AML-193 (cell line): ENCODE measurements at places on chromosomes 7 and 10.

DNA sequence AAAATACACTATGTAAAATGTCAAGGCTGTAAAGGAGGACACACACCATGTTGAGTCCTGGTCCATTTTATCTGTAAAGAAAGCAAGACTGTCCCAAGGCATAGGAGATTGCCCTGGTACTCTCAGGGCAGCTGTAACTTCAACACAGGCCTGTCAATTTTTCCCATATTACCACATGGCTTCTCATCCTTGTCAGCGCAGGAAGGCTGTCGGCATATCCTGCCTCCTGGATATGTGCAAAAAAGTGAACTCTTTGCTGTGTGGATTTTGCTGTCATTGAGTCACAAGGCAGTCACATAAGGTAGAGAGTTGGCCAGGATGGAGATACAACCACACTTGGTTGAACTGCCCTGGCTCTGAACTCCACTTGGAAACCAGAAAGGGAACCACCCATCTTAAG is 8.7 kb downstream of the DUSP5 start:
- no peak for DNase-seq

- peak; percentile 40 for DNase-seq
Measured at GRCh38 chr10:23155169-23155568, 36.9 kb upstream of the PTF1A start.

GRCh38 chr7:2886900-2887299 is 42.8 kb upstream of the GNA12 start:
- peak; percentile 24 for DNase-seq

DNA sequence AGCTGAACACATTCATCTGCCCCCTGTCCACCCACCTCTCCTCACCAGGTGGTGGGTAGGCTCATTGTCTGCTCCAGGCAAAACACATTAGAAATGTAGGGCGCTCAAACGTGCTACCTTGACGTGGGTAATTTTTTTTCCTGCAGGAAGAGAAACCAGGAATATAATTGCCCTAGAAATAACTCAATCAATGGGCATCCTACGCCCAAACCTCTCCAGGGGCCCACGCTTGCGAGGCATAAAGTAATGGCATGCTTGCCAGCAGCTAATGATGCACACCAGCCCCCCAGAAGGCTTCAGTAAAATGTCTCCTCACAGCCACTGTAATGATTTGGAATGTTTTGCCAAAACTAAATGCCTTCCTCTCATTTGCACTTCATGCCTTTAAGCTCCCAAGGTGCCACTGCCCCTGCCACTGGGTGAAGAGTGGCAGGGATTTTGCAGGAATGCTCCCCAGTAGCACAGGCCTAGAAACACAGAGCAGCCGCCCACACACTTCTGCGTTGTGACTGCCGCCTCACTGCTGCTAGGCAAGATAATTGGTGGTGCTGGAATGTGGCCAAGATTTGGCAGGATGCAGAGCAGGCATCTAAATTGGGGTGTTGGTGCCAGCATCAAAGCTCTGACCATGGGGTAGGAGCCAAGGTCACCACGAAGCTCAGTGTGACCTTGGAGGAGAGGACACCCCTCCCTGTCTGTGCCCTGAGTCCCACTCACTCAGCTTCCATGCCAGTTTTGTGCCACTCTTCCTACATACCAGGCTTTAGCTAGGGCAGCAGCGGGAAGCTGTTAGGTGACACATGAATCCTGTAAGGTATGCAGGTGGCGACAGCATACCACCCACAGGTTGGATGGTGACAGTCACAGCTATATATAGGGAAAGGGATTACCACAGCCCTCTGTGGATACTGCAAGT is 48.7 kb upstream of the PPP1R3C start:
- DNase-seq: no peak

DNA sequence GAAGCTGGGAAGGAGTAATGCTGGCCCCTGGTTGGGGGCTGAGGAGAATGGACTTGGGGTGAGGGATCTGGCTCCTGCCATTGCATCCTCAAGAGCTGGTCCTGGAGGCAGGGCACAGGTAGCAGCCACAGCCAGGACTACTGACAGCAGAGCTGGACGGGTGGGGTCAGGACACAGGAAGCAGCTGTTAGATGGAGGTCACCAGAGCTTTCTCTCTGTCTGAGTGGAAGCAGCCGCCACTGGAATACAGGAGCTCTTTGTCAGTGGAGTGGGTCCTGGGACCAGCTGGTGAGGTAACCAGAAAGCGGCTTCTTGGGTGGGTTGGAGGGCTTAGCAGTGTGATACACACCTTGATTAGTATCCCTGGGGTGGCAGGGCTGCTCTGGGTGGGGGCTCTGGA is 58.1 kb upstream of the AQP1 start:
- no peak for DNase-seq

- no peak for DNase-seq
Measured at GRCh38 chr7:100745184-100745583, 11.8 kb downstream of the ZAN start.

DNA sequence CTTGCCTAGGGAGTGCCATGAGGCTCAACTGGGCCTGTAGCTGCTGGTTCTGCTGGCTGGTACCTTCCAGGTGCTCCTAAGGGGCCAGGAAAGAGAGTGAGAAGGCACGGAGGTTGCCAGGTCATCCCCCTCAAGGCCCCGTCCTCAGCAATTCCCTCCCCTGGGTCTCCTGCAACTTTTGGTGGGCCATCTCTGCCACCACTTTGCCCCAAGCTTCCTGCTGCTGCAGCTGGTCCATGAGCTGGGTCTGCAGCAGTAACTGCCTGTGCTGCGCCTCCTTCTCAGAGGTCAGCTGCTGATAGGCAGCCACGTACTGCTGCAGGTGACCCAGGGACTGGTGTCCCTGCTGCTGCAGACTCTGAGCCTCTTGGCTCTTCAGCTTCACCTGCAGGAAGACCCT is 17.3 kb upstream of the MTPAP start:
- no peak for DNase-seq

DNA sequence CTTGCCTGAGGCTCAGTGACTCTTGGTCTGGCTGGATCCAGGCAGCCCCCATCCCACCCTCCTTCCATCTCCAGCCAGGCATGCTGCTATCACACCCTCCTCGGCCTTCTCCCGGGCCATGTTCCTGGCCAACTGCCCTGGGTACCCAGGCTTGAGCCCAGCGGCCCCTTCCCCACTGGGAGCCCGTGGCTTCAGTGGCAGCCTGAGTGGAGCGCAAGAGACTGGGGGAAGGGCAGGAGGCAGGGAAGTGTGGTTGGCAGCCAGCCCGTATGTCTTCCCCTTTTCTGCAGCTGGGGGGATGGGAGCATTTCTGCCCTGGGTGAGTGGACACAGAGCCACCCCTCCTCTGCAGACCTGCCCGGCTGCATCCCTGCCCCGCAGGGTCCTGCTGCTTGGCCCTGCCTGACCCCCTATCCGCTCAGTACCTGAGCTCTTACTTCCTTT is 148.5 kb downstream of the ARHGAP22 start:
- DNase-seq: peak; percentile 68

DNA sequence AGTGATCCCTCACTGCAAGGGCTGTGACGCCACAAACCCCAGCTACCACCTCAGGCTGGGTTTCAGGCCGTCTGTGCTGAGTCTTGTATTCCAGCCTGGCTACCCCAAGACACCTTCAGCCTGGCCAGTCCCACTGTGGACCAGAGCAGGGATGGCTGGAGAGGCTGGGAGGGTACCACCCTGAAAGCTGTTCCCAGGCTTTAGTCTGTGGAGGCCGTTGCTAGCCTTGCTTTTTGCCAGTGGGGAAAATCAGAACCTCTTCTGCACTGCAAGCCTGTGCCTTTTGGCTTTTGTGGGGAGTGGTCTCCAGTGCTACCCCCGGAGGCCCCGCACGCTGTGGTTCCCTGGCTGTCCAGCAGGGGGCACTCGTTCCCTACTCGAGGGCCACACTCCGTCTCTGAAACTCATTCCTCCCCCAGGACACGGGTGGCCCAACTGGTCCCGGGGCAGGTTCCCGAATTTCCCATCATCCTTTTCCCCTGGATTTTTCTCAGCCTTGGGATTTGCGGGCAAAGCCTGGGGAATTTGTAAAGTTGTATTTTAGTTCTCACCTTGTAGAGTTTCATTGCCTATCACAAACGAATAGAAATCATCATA is 128.4 kb upstream of the BTBD16 start:
- DNase-seq: no peak

- no peak for DNase-seq
Measured at GRCh38 chr7:37960483-37960882, 40.0 kb downstream of the EPDR1 start.

GRCh38 chr7:80393786-80394185 is 118.1 kb downstream of the GNAT3 start:
- DNase-seq: no peak

DNA sequence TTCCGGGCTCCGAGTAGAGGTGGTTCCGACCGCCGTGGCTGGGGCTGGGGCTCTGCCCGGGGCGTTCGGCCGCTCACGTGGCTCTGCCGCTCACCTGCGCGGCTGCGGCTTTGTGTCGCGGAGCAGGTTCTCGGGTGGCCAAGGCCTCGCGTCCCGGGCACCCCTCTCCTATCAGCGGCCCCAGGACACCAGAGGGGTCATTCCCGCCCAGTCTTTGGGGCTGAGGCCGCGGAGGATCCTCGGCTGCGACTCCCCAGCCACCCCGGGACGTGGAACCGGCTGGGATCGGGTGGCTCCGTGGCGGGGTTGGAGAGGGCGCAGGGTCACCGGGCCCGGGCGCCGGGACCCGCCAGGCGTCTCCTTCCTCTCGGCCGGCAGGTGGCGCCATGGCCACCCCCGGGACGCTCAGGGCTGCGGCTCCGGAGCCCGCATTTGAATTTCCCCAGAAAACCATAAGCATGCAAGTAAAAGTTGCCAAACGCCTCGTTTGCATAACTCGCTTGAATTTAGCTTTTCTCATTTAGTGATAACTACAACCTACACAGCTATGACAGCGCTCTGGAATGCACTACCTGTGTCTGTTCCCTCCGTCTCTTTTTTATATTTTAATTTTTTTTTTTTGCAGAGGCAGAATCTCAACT is 1.2 kb downstream of the COL26A1 start:
- DNase-seq: peak; percentile 56

- DNase-seq: no peak
Measured at GRCh38 chr7:86844608-86845007, 200.9 kb downstream of the GRM3 start.

GRCh38 chr7:116733924-116734580 is 62.1 kb downstream of the MET start:
- no peak for DNase-seq

- no peak for DNase-seq
Measured at GRCh38 chr10:44908066-44908749, 2.9 kb upstream of the TMEM72 start.

DNA sequence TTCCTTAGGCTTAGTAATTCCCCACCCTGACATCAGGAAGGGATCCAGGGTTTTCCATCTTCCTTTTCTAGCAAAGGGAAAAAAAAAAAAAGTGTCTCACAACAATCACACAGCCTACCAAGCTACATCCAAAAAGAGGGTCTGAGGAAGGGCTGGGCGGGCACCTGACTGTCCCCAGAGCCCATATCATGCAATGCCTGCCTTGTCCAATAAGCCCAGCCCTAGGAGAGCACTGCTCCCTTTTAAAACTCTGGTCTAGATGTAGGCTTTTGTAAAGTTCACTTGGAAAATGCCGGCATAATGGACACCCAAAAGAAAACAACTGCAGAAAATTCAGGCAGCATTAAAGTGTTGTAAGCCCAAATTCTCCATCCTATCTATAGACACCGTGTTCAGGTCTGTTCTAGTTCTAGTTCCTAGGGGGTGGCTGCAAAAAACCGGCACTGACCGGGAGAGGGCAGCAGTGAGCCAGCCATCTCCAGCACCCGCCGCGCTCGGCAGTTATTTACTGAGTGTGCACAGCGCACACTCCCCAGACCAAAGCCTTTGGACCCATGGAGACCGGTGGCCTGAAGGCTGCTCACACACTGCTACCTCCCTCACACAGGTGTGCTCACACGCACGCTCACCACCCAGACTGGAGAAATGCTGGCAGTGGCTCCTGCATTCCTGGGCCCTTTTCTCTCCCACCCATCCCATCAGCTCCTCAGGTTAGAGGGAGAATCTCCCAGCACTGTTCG is 48.7 kb downstream of the PODXL start:
- DNase-seq: peak; percentile 27

DNA sequence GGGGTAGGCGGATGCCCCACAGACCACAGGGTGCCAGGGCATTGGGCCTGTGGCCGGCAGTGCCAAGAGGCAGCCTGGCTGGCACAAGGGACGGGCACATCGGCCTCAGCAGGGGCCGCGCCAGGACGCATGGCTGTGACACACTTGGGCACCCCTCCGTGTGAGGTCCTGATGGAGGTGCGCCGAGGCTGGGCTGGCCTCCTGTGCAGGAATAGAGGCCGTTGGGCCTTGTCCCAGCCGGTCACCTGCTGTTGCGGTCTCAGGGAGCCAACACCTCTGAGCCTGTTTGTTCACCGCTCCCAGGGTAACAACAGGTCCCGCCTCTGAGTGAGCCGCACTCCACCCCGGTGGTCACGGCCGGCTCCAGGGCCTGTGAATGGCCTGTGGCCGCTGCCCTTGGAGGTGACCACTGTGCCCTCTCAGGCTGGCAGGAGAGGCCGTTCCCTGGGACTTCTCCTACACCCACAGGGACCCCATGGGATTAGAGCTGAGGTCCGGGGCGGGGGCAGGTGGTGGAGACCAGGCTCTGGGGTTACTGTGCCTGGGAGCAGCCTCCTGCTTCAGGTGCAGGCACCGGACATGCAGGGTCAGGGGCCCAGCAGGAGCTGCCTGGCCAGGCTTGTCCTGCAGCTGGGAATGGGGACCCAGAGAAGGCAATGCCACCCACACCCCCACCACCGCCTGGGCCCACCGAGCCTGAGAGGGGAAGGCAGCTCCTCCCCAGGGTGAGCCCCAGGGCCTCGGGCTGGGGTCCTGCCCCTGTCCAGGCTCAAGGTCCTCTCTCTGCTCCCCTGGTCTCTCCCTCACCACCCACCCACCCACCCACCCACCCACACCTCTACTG is 12.0 kb downstream of the PWWP2B start:
- DNase-seq: no peak

GRCh38 chr7:31320675-31321074 is 19.9 kb downstream of the NEUROD6 start:
- DNase-seq: no peak

DNA sequence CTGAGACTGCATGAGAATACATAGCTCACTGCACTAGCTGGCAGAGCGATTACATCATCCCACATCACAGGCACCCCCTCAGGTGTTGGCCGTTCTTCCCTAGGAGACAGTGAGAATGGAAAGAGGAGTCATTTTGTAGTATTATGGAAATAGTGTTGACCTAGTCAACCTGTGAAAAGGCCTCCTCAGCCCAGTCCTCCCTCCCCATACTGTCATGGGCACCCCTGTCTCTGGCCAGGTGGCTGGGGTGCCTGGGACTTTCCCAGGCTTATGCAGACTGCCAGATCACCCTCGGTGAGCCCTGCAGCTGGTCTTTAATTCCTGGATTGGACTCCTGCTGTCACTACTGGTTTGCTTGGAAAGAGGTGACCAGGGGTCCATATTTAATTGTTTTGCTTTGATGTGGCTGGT is 4.0 kb downstream of the INPP5A start:
- DNase-seq: no peak

- DNase-seq: no peak
Measured at GRCh38 chr10:126564326-126564888, 106.1 kb downstream of the C10orf90 start.

GRCh38 chr7:103702454-103702853 is 256.4 kb upstream of the SLC26A5 start:
- no peak for DNase-seq

DNA sequence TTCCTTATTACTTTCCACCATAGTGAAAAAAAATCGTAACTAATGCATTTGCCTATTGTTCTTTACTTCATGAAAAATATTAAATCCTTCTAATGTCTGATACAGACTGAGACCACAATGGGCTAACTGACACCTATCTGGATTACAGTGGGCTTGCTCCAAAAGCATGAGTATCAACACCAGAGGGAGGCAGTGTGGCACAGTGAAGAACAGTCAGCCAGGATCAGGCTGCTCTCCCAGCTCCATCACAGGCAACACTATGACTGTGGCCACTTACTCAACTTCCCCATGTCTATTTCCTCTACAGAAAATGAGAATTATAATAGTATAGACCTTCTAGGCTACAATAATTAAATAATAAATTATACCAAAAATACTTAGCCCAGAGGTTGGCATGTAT is 97.2 kb downstream of the SLC25A13 start:
- peak; percentile 89 for DNase-seq
